ENCODE measurements at places on chromosomes 13 and 19. TPM values are rescaled to one million over a fixed set of nuclear protein-coding genes. Genes with fewer than 3 reads are reported as not detected.

The CASP14 gene
- not detected for total RNA-seq

- no peak for DNase-seq
These were observed 29.9 kb downstream of the ATP7B start for GRCh38 chr13:51981355-51981754.

The C19orf73 gene
- 1.3 TPM for total RNA-seq

- no peak for DNase-seq
These were observed 71.9 kb downstream of the TRPC4 start for GRCh38 chr13:37797631-37798030.

The ACP7 gene
- not detected for total RNA-seq

- DNase-seq, result no peak
These were observed 41.9 kb downstream of the TBC1D4 start for GRCh38 chr13:75440100-75440499.

- DNase-seq, result no peak
These were observed 115.1 kb upstream of the CACNA1A start for GRCh38 chr19:13621413-13621812.

- DNase-seq, result peak; percentile 56
These were observed 22.3 kb downstream of the TMEM161A start for GRCh38 chr19:19115954-19116353.

- no peak for DNase-seq
These were observed 6.5 kb upstream of the SSBP4 start for GRCh38 chr19:18412610-18413239.

DNA sequence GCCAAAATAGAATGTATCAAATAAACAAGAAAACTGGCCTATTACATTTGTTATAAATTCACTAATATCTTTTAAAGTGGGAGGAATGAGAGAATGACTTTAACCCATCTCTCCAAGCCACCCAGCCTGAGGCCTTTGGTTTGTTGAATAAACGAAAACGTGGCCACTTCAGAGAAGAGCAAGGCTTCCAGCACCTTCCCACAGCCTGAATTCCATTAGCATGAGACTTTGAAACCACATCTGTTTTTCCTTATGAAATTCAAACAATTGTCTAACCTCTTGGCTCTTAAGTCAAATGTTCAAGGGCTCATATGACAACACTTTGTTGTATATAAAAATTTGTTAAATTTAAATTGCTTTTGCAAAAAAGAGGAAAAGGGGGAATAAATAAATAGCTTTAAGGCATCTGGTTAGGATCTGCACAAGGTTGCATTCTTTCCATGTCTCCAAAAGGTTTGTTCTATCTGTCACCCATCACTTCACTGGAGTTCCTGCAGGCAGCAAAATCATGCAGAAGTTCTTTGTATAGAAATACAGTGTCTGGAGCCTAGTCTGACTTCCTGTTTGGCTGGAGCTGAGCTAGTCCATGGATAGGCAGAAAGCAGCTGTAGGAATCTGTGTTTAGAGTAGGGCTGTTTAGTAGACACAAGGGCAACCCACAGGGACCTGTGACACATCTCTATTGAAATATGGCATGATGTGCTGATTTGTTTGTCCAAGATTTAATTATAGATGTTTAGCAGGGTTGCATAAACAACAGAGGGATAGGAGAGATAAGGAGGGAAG is 502.3 kb downstream of the KCTD12 start:
- DNase-seq, result no peak

The CGB8 gene
- total RNA-seq, result not detected

The IFNL2 gene
- total RNA-seq, result not detected

The CNMD gene
- total RNA-seq, result 2.8 TPM

DNA sequence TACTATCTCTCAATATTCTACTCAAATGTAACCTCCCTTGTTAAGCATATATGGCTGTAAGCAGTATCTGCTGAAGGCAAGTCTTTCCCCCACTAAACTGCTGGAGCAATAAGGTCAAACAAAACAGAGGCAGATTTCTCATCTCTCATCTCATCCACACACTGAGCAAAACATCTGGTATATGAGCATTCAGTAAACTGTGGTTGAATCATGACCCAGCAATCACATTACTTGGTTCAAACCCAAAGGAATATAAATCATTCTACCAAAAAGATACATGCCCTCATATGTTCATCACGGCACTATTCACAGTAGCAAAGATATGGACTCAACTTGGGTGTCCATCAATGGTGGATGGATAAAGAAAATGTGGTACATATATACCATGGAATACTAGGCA is 344.4 kb downstream of the SUCLA2 start:
- DNase-seq, result no peak

The ENOX1 gene
- 3.8 TPM for total RNA-seq

- DNase-seq, result no peak
These were observed 758 bp downstream of the BAX start for GRCh38 chr19:48955308-48955958.

- no peak for DNase-seq
These were observed 895 bp upstream of the TRPC4 start for GRCh38 chr13:37870489-37870845.

DNA sequence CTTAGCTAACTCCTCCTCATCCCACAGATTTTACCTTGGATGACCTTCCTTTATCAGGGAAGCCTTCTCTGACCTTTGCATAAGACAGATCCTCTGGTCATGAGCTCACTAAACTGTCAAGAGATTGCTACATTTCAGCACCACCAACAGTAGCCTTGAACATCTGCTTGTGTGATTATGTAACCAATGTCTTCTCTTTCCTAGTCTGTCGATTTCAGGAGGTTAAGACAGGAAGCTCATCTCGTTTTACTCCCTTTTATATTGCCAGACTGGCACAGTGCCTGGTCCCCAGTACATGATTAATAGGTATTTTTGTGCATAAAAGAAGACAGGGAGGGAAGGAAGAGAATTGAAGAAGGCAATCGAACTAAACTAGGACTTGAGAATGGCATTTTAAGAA is 1697.7 kb downstream of the EFNB2 start:
- DNase-seq, result no peak
